ENCODE measurements at places on chromosomes 5 and 9. TPM values are rescaled to one million over a fixed set of nuclear protein-coding genes. Genes with fewer than 3 reads are reported as not detected.
A peak's percentile ranks its signal among the peaks of the same experiment; 100 is the strongest.

DNA sequence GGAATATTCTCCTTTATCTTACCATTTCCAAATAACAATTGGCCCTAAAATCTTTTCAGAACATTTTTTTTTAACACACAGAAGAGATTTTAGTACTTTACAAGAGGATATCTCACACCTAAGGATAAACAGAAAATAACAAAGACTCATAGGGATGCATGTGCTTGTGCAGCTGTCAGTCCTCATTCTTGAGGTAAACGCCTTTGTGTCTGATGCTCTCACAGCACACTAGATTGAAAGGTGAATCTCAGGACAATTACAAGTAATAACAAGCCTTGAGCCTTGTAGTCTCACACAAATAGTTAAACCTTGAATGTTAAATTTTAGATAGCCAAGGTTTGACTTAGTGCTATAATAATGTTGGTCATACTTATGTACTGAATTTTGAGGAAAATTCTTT, 439.2 kb downstream of the PTPRD start:
- DNase-seq, result no peak

- DNase-seq, result no peak
Measured at GRCh38 chr9:86734771-86735170, 212.5 kb downstream of the GAS1 start.

FBN2 gene
- total RNA-seq, result 0.79 TPM

- DNase-seq, result no peak
Measured at GRCh38 chr5:135011355-135012032, 22.5 kb downstream of the PITX1 start.

DNA sequence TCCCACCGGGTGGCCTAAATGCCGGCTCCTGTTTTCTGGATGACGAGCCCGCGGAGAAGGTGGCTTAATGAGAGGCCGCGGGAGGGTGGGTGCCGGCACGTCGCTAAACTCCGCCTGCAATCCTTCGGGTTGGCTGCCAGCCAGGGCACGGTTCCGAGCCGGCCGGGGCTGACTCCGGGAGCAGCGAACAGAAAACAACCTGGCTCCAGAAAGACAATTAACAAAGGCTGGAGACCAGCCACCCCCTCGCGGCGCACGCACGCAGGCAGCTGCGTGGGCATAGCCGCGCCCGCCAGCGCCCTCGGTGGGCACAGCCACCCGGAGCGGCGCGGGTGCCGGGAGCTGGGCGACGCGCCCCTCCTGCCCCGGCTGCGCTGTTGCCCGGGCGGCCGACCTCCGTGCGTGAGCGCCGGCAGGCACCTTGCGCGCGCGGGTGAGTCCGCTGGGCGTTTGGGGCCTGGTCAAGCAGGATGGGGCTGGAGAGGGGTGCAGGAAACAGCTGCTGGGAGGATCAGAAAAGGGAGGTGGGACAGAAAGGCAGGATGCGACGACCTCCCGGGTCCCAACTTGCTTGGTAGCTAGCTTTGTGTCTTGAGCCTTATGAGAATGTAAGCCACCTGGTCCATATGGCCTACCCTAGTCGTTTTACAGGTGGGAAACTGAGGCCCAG, at the start of gene ARHGEF37:
ARHGEF37 (plus strand) TSS at position 307 of the 670 bp plus-strand sequence. CDS start 16,272 bp downstream, outside the sequence.
- peak; percentile 91 for DNase-seq

GRCh38 chr9:88233091-88233490, 94.8 kb upstream of the SPATA31C2 start:
- DNase-seq, result no peak

ACOT12 gene
- total RNA-seq, result not detected

- DNase-seq, result no peak
Measured at GRCh38 chr9:35537913-35538312, 48.0 kb downstream of the RUSC2 start.

PCDHGB1 gene
- 0.96 TPM for total RNA-seq

GRCh38 chr5:158814521-158814920, 285.2 kb downstream of the EBF1 start:
- no peak for DNase-seq

NUTM2F gene
- not detected for total RNA-seq

- no peak for DNase-seq
Measured at GRCh38 chr5:110256298-110256697, 470.2 kb downstream of the TMEM232 start.

DNA sequence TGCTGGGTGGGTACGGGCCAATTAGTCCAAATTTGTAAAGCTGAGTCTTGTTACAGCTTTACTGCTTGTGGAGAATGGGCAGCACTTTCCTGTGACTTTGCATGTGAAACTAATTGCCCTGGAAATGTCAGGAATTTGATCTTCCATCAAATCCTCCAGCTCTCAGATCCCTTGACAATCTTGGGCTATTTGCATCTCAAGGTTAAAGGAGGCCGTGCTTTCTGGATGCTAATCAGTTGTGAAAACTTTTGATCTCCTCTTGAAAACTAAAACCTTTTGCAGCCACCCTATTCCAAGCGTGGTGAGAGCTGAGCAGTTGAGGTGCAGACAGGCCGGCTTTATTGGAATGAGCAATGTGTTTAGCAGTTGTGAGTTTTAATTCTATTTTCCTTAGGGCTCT, 68.0 kb upstream of the CLINT1 start:
- DNase-seq, result no peak

RANBP3L gene
- total RNA-seq, result 1.2 TPM

GRCh38 chr5:136891175-136891972, 526.0 kb upstream of the TRPC7 start:
- no peak for DNase-seq

SLC6A18 gene
- total RNA-seq, result not detected

IL13 gene
- total RNA-seq, result not detected

IFNA2 gene
- total RNA-seq, result not detected

LCN1 gene
- total RNA-seq, result not detected

PCBD2 gene
- total RNA-seq, result 6.4 TPM

NAIP gene
- 22.1 TPM for total RNA-seq

DNA sequence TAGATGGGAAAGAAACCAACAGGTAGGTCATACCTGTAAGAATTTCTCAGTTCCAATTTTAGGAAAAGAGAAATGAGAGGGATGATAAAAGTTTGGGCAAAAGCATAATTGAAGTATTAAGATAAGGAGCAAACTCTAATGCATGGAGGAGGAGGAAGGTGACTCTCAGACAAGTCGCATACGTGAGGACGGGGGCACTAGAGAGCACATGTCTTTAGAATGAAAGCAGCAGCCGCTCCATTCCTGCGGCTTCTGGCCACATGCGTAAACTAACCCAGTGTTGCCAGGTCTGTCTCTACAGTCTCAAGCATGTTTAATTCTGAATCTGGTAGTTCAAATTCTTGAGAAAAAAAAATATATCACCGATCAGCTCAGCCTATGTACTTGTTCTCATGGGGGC, 371.5 kb upstream of the SLC30A5 start:
- DNase-seq, result no peak

DNA sequence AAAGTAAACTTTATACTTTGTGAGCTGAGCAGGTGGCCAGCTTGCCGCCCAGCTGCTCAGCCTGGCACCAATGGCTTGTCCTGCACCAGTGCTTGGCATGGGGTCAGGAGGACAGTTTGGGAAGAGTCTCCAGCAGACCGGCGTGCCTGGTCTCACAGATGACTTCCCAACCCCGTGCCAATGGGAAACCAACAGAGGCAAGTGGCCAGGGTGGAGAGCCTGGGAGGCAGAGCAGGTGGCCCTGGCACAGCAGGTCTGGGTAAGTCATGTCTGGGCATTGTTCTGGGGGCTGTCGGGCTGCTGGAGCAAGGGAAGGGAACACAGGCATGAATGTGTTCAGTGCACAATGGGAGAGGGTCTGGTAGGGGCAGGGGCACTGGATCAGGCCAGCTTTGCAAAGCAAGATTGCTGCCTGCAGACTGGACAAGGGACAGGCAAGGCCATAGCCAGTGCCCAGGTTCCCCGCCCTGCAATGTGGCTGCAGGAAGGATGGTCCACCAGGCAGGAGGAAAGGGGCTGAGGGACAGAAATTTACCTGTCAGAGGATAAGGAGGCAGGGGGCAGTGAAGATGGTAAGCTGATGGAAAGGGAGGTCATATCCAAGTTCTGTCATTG, 76.2 kb upstream of the ALDH1B1 start:
- DNase-seq, result no peak

GRCh38 chr5:93071710-93072109, 509.3 kb downstream of the NR2F1-AS1 start:
- no peak for DNase-seq

- no peak for DNase-seq
Measured at GRCh38 chr5:148697180-148697808, 43.0 kb upstream of the HTR4 start.

Data from transverse colon (tissue), 4 donors.